Uterine smooth muscle cell (primary cell): ENCODE measurements at places on chromosomes 7 and 10. TPM values are rescaled to one million over a fixed set of nuclear protein-coding genes. Genes with fewer than 3 reads are reported as not detected.

NEURL1 gene
- total RNA-seq = 0.22 and 1.00 TPM in 2 replicates

TIMM23 gene
- 72.5 and 105 TPM in 2 replicates for total RNA-seq

ACADSB gene
- 7.0 and 8.0 TPM in 2 replicates for total RNA-seq

RET gene
- 1.9 and 3.5 TPM in 2 replicates for total RNA-seq

CEP55 gene
- total RNA-seq = 26.0 and 117 TPM in 2 replicates

SUN3 gene
- not detected in 2 replicates for total RNA-seq

DOCK1 gene
- 72.8 and 85.2 TPM in 2 replicates for total RNA-seq

PLEKHS1 gene
- total RNA-seq = not detected in 2 replicates

TAS2R41 gene
- total RNA-seq = not detected in 2 replicates

NXPH1 gene
- total RNA-seq = not detected in 2 replicates

PNLIPRP3 gene
- 0.11 and 0.12 TPM in 2 replicates for total RNA-seq

GIMAP8 gene
- under 0.01 and 0.12 TPM in 2 replicates for total RNA-seq

LRMDA gene
- total RNA-seq = 0.55 and 0.87 TPM in 2 replicates

HOXA2 gene
- total RNA-seq = under 0.01 TPM in 1 of 2 replicates, not detected in the other

IFIT2 gene
- 8.2 and 14.2 TPM in 2 replicates for total RNA-seq

CTTNBP2 gene
- 5.4 and 7.0 TPM in 2 replicates for total RNA-seq

HOXA7 gene
- 0.77 and 1.9 TPM in 2 replicates for total RNA-seq

CDHR1 gene
- 0.12 TPM in 1 of 2 replicates, not detected in the other for total RNA-seq

UNCX gene
- not detected in 2 replicates for total RNA-seq

DGKI gene
- total RNA-seq = 2.4 and 2.9 TPM in 2 replicates

UPK3BL2 gene
- 0.44 and 0.87 TPM in 2 replicates for total RNA-seq

SOSTDC1 gene
- total RNA-seq = not detected in 2 replicates

KIFBP gene
- 42.2 and 55.6 TPM in 2 replicates for total RNA-seq

CDK14 gene
- 49.6 and 57.8 TPM in 2 replicates for total RNA-seq

CPA2 gene
- total RNA-seq = not detected in 2 replicates

NKX6-2 gene
- under 0.01 TPM in 1 of 2 replicates, not detected in the other for total RNA-seq

MYL10 gene
- not detected in 2 replicates for total RNA-seq

AGMO gene
- not detected in 2 replicates for total RNA-seq

ZNF804B gene
- total RNA-seq = not detected in 2 replicates

SPDYE2B gene
- not detected in 2 replicates for total RNA-seq

OR9A2 gene
- not detected in 2 replicates for total RNA-seq

MRLN gene
- total RNA-seq = not detected in 2 replicates

ZNF783 gene
- 8.5 and 13.2 TPM in 2 replicates for total RNA-seq

SORCS3 gene
- total RNA-seq = under 0.01 TPM in 1 of 2 replicates, not detected in the other

OR2A12 gene
- not detected in 2 replicates for total RNA-seq

DYDC2 gene
- total RNA-seq = not detected in 2 replicates

TRIL gene
- 0.25 and 0.33 TPM in 2 replicates for total RNA-seq

NEUROD6 gene
- not detected in 2 replicates for total RNA-seq

EPHA1 gene
- total RNA-seq = 0.12 and 0.33 TPM in 2 replicates

JAZF1 gene
- 12.0 and 21.4 TPM in 2 replicates for total RNA-seq

EVX1 gene
- under 0.01 TPM in 1 of 2 replicates, not detected in the other for total RNA-seq

CALML3 gene
- not detected in 2 replicates for total RNA-seq

TMEM229A gene
- total RNA-seq = not detected in 2 replicates

TYW1B gene
- 2.5 and 5.1 TPM in 2 replicates for total RNA-seq

CLDN4 gene
- 58.2 and 84.7 TPM in 2 replicates for total RNA-seq

ANKRD61 gene
- total RNA-seq = 0.44 TPM in 1 of 2 replicates, not detected in the other

SFMBT2 gene
- total RNA-seq = 3.5 and 4.1 TPM in 2 replicates

RTKN2 gene
- total RNA-seq = 4.6 and 6.3 TPM in 2 replicates

NCOA4 gene
- total RNA-seq = 134 and 157 TPM in 2 replicates

PTPN12 gene
- total RNA-seq = 35.6 and 50.6 TPM in 2 replicates

FGFBP3 gene
- 0.66 and 0.75 TPM in 2 replicates for total RNA-seq

RNF32 gene
- 1.2 and 2.0 TPM in 2 replicates for total RNA-seq
